Suppressor macrophage treated with lipopolysaccharide for 4 hours (primary cell): ENCODE measurements at places on chromosomes 13 and 19.

- no peak for DNase-seq
These were observed 16.1 kb downstream of the CKM start for GRCh38 chr19:45306518-45307027.

- DNase-seq = no peak
These were observed 4.5 kb downstream of the ZNF507 start for GRCh38 chr19:32349724-32350470.

DNA sequence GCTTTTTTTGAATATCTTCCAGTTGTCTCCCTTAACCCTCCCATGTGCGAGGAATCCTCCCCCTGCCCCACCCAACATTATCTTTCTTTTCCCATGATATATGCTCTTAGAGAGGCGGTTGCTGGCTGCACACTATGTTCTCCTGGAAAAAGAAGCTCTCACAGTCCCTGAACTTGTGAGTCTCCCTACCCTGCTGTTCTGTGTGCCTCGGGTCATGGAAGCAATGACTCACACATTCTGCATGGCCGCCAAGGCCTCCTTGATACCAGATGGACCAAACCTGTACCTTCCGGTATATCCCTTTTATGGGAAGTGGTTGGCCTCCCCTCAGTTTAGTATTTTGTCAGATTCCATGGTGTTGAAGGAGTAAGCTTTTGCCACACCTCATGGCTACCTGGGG is 705.4 kb downstream of the SLITRK6 start:
- DNase-seq = no peak

DNA sequence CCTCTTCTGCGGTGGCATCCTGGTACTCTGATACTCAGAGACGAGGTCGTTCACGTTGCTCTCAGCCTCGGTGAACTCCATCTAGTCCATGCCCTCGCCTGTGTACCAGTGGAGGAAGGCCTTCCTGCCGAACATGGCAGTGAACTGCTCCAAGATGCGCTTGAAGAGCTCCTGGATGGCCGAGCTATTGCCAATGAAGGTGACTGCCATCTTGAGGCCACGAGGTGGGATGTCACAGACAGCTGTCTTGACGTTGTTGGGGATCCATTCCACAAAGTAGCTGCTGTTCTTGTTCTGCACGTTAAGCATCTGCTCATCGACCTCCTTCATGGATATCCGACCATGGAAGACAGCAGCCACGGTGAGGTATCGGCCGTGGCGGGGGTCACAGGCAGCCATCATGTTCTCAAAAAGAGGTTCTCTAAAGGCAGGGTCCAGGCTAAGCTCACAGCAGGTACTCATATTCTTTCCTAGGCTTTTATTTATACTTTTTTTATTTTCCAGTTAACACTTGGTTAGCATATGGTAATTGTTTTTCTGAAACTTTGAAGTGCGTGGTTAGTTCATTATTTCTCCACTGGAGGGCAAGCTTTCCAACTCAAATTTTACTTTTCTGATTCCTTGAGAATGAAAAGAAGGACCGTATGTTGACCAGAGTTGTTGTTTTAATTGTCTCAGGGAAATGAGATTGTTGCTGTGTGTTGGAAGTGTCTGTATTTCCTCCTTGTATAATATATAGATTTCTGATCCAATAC is 72.4 kb upstream of the RGCC start:
- peak; percentile 31 for DNase-seq

DNA sequence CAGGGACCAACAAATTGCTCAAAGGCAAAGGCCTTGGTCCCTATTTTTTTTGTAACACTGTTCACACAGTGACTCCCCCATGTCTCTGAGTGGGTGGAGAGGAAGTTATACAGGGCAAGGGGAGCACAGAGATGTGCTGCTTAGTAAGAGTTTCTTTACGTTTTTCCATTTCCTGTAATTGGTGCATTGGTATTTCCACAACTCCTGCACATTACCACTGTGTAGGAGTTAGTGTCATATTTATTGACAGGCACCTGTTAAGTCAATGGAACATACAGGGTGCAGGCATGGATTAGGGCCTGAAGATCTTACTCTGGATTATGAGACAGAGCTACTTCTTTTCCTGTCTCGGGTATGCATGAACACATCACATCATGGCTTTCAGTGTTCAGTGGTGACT is 45.2 kb downstream of the SOX21 start:
- peak; percentile 9 for DNase-seq

GRCh38 chr13:47017476-47017875 is 120.6 kb upstream of the HTR2A start:
- DNase-seq = no peak

DNA sequence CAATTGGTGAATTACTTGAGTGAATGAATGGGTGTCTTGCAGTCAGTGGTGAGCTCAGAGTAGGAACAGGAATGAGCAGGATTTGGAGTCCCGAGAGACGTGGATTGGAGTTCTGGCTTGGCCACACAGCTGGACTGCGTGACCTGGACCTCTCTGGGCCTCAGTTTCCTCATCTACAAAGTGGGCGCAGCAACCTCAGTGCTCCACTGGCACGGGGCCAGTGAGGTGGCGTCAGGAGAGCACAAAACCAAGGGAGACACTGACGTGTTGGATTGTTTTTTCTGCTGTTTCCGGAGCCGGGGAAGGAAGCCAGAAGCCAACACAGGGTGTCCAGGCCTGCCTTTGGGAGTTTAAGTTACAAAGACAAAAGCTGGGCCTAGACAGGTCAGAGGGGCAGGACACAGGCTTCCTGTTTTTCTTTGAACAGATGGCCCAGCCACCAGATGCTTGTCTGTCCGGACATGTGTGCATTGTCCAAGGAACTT is 6.5 kb upstream of the DOCK6 start:
- no peak for DNase-seq

GRCh38 chr13:40127476-40127875 is 472.0 kb downstream of the COG6 start:
- no peak for DNase-seq

DNA sequence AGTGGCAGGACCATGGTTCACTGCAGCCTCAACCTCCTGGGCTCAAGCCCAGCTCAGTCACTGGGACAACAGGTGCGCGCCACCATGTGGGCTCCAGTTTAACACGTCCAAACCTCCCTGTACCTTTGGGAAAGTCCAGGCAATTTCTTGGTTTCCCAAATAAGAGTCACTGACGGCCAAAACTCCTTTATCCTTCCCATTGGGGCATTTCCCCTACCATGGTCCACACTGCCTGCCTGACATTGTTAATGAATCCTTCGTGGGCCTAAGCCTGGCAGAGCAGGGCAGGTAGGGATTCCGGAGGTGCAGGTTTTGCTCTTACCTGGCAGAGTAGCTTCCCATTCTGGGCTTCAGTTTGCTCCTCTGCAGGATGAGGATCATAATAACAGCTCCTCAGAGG is 66.2 kb upstream of the TM9SF2 start:
- DNase-seq = no peak

GRCh38 chr13:114140906-114141250 is 8.5 kb upstream of the RASA3 start:
- DNase-seq = no peak

GRCh38 chr13:46903748-46904147 is 6.9 kb upstream of the HTR2A start:
- DNase-seq = no peak

GRCh38 chr19:33385956-33386355 is 12.4 kb downstream of the CEBPG start:
- DNase-seq = no peak

- no peak for DNase-seq
These were observed 110.2 kb upstream of the DOCK9 start for GRCh38 chr13:99087954-99088491.

DNA sequence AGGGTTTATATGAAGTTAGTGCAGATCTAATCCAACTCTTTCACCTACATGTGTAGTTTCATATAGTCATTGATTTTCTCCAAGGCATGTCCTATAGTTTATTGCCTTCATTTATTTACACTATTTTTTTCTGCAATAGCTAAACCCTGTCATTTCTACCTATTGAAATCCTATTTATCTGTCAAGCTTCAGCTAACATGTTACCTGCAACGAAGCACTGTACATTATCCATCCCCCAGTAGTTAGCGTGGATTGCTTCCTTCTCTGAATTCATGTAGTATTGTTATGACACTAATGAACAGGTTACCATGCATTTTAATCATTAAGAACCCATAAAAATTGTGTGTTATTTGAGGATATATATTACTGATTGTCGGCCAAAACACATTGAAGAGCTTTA is 742.9 kb upstream of the PCDH20 start:
- no peak for DNase-seq

DNA sequence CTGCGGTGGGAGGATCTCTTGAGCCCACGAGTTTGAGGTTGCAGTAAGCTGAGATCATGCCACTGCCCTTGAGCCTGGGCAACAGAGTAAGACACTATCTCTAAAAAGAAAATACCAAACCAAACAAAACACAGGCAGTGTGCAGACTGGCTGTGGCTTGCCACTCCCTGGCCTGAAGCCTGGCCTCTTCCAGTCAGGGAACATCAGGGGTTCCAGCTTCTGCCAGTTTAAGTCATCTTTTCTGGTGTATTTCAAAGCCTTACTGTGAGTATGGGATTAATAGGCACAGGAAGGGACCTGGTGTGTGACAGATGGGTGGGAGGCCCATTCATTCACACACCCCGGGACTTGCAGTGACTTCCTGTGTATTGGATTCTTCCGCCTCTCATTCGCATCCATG is 27.0 kb upstream of the F2RL3 start:
- DNase-seq = no peak

DNA sequence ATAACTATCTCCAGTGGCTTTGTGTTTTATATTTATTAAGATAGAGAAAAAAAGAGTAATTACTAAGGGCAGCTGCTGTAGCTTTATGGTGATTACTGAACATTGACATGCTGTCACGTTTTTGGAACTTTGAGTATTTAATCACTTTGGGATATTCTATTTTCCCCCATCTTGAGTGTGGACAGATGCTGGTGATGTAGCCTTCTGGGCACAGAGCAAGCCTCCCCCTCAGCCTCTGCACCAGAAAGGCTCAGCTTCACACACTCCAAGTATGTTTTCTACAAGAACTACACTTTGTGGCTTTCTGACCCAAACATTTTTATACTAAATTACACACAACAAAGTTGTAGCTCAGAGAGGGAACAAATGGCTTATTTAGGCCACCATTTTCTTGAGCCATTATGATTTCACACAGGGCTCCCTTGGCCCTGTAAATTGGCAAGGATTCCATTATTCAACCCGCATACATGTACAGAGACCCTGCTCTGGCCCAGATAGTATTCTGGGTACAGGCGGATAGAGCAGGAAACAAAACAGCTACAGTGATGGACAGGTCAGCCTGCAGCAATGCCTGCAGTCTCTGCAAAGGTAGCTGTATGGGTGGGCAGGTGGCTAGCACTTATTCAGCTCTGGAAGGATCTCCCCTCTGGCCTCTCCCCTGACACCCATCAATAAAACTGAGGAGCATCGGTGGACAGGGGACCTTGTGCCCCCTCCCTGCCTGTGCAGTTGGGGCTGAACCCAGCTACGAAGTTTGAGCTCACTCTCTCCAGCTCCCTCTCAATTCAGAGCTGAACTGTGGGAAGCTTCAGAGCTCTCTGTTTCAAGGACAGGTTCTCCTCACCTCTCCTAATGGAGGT is 1.3 kb downstream of the ALOX5AP start:
- no peak for DNase-seq

DNA sequence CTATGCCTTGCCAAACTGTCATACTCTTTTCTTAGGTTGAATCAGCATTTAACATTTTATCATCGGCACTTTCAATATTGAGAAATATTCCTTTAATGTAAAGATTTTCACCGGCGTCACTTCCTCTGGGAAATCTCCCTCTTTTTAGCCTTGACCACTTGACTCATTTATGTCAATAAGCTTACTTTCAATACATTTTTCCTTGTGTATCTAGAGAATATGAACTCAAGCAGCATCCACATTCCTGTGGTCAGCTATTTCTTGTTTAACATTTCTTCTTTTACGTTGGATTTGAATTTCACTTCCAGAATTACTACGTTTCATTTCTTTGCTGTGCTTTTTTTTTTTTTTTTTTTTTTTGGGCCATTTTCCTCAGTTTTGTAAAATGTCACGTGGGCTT is 271.2 kb upstream of the HTR2A start:
- DNase-seq = peak; percentile 78

DNA sequence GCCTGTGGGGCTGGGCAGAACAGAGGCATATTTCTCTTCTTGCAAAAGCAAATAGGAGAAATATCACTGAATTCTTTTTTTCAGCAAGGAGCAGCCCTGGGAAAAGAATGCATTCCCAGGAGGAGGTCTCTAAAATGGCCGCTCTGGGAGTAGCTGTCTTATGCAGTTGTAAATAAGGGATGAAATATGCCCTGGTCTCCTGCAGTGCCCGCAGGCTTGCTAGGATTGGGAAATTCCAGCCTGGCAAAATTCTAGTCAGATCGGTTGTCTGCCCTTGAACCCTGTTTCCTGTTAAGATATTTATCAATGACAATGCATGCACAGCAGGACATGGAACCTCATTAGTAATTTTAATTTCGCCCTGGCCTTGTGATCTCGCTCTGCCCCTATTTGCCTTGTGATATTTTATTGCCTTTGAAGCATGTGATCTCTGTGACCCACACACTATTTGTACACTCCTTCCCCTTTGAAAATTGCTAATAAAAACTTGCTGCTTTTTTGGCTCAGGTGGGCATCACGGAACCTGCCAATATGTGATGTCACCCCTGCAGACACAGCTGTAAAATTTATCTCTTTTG is 1993.2 kb downstream of the PCDH9 start:
- DNase-seq = no peak

- DNase-seq = no peak
These were observed 34.3 kb downstream of the CCL25 start for GRCh38 chr19:8086849-8087248.

- DNase-seq = no peak
These were observed 33.0 kb downstream of the SERP2 start for GRCh38 chr13:44406617-44407016.

- DNase-seq = no peak
These were observed 13.5 kb downstream of the TM9SF2 start for GRCh38 chr13:99514801-99515200.

- peak; percentile 0 for DNase-seq
These were observed 102.2 kb upstream of the PEG3 start for GRCh38 chr19:56942756-56943155.

DNA sequence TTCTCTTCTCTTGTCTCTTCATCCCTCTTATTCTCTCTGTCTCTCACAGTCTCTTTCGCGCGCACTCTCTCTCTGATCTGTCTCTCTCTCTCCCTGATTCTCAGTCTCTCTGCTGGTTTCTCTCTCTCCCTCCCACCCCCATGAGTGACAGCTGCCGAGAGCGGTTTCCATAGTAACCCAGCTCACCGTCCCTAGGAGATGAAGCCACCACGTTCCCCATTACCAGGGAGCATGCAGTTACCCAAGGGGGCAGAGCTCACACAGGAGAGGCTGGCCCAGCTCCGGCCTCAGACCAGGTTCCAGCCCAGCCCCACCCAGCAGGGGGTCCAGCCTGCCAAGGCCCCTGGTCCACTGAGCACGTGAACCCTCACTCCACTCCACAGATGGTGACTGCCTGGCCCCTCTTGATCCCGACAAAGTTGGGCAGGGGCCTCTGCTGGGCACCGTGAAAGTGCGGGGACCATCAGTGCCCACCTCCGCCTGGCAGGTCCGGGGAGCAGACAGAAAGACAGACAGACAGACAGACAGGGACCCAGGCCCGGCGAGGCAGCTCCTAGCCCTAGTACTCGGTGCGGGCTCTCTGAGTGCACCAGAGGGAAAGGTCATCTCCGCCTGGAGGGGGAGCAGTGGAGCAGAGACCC is 50.6 kb downstream of the CELF5 start:
- peak; percentile 12 for DNase-seq
